ENCODE measurements at places on chromosomes 3 and 15. TPM values are rescaled to one million over a fixed set of nuclear protein-coding genes. Genes with fewer than 3 reads are reported as not detected.

The RBP2 gene
- polyA plus RNA-seq = not detected

The EAF2 gene
- 5.5 TPM for polyA plus RNA-seq

The SLCO2A1 gene
- 25.6 TPM for polyA plus RNA-seq

The CDHR4 gene
- 0.10 TPM for polyA plus RNA-seq

The MKRN3 gene
- polyA plus RNA-seq = 0.32 TPM

- no peak for DNase-seq
Observed at GRCh38 chr15:96349034-96349856, 18.7 kb downstream of the NR2F2 start.

DNA sequence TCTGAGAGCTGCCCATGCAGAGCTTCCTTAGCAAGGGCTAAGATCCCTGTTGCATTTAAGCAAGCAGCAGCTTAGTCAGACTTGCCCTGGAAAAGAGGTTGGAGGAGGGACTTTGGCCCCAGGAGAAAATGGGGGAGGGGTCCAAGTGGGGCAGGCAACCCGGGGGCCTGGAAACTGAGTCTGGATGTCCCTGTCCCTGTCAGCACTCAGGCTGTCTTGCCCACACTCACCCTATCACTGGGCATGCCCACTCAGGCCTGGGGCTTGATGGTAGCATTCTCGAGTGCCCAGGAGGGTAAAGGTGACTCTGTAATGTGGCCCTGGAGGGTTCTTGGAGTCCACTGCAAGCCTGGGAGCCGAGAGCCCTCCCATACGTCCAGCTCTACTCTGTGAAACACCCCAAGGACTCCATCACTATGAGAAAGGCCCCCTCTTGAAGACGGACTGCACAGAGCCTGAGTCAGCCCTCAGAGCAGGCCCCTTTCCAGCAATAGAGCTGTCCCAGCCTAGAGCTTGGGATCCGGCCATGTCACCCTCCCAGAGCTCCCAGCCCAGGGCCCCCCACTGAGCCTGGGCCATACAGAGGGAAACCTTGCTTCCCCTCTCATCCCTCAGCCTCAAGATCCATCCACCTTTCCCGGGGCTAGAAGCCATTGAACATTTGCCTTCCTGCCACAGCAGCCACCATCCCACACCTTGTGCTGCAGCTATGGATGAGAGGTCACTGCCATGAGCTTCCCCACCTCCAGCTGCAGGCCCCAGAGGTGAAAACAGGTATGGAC is 13.4 kb downstream of the MYL3 start:
- DNase-seq = no peak

GRCh38 chr15:99480016-99480810 is 85.6 kb upstream of the MEF2A start:
- no peak for DNase-seq

DNA sequence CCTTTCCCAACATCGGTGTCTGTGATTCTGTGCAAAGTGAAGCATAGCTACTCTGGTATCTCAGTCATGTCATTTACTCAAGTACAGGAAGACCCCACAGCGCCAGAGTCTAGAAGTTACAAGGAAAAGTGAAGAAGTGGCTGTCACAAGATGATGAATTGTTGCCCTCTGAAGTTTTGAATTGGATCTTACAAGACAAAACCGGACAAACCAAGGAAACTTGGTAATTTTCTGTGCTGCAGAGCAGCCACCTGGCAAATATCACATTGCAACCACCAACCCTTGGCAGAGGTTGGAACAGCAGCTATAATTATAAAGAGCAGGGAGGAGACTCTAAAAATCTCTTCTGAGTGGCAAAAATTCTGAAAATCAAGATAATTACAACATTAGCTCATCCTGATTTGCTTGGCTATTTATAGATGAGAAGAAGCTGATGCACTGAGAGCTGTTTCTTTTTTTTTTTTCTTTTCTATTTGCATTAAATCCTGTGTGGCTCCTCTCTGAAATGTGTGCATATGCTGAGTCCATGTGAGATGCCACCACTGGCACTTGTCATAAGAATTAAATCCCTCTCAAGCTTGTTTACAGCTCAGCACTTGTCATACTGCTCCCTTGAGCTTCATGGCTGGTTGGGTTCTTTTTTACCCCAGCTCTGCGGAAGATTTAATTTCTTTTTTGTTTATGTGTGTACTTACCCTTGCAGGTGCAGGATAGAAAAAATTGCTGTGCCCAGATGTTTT is 68.0 kb upstream of the MNS1 start:
- DNase-seq = no peak

- DNase-seq = no peak
Observed at GRCh38 chr15:38680775-38681174, 116.2 kb upstream of the RASGRP1 start.

DNA sequence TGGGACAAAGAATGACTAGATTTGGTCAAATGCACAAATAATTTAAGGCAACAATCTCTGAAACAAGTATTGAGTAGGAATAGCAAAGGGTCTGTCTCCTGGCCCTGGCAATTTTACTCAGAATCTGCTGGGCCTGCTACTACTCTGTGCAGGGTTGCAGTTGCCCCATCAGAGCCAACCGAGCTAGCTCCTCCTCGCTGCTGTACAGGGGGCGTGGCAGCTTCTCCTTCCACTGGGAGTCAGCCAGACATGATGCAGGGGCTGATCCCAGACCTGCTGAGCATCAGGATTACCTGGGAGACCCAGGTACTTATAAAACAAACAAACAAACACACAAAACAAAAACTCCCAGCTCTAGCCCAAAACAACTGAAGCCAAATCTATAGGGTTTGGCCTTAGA is 30.5 kb upstream of the PXYLP1 start:
- DNase-seq = no peak

DNA sequence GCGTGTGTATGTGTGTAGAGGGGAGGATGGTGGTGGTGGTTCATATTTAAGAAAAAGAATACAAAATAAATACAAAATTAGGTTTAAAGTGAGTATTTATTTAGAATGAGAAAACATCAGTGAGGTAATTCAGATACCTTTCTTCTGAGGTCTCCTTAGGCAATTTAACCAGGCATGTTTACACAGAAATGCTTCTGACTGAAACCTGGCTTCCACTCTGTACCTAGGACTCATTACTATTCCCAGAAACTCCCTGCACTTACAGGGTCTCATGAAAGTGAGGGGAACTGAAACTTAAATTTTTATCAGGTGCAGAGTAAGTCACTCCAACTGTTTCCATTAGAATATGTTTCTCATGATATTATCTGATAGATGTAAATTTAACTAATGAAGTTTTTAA is 10.3 kb upstream of the DIPK2A start:
- DNase-seq = no peak

GRCh38 chr3:172174513-172175253 is 135.3 kb downstream of the FNDC3B start:
- no peak for DNase-seq

- no peak for DNase-seq
Observed at GRCh38 chr15:57506422-57506821, 85.3 kb upstream of the MYZAP start.

GRCh38 chr3:172751175-172751704 is 714 bp downstream of the ECT2 start:
- DNase-seq = peak; percentile 2

DNA sequence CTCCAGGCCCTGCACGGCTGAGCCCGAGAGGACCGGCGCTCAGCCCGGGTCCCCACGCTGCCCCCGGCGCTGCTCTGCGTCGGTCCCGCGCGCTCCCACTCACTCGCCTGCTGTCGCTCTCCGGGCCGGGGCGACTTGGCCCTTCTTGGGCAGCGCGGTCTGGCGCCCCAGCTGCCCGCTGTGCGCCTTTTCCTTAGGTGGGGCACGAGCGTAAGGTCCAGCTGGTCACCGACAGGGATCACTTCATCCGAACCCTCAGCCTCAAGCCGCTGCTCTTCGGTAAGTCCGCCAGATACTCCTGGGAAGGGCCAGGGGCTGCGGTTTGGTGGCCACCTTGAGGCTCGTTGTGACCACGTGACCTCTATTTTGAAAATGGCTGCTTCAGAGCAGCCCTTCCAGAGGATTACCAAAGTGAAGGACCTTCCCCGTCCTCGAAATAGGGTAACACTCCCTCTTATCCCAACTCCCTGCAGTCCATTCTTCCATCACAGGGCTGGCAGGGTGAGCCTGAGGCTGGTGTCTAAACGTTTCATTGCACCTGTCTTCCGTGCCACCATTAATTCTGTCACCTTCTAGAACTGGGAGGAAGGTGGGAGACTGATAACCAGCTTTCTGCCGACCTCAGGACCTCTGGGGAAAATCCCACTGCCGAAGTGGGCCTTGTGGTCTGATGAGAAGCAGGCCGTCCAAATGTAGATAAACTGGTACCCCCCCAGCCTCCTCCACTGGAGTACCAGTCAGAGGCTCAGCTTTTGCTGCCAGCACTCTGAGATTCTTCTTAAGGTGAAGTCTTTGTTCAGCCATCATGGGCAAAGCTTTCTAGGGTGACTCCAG is 812 bp downstream of the P4HTM start:
- DNase-seq = no peak

All from urinary bladder (tissue), 4 donors.